Hematopoietic multipotent progenitor cell (in vitro differentiated cells): ENCODE measurements at places on chromosomes 5 and 9.

DNA sequence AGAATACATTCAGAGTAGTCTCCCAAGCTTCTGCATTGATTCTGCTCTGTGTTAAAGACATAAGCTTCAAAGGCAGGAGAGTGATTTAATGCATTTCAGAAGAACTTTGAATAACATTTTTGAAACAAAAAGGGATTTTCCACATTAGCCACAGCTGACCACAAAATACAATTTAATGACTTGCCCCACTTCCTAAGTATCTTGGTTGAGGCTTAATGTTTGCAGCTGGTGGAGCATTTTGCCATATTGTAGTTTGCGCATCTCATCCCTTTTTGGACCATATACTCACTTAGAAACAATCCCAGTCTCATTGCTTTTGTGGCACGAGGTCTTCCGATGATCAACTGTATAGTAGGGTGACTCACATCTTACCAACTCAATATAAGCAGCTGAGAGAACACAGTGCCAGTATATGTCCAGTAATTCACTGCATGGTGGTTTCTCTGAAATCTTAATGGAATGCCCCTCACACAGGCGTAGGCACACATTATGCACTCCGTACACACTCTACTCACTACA is 455.8 kb upstream of the PTGER4 start:
- DNase-seq: peak; percentile 40

DNA sequence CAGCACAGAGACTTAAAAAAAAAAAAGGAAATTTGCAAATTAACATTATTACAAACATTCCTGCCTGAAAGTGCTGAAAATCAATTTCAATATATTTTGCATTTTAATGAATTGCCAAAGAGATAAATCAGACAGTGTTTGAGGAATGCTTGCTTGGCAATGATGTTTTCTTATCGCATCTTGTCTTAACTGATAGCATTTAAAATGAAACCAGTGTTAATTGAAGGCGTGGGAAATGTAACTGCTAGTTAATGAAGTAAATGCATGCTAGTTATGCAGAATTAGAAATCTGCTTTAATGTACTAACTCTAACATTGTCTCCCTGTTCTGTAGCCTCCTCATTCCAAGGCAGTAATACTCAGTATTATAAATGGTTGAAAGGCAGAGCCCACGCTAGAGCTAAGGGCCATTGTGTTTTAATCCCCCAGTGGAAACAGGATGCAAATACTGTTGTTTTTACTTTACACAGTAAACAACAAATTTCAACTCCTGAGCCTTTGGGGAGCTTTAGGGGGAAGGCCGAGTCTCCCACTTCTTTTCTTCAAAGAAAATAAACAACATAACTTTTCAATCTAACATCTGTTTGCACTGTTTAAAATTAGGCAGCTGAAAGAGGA is 586.9 kb downstream of the TLE4 start:
- DNase-seq: no peak

DNA sequence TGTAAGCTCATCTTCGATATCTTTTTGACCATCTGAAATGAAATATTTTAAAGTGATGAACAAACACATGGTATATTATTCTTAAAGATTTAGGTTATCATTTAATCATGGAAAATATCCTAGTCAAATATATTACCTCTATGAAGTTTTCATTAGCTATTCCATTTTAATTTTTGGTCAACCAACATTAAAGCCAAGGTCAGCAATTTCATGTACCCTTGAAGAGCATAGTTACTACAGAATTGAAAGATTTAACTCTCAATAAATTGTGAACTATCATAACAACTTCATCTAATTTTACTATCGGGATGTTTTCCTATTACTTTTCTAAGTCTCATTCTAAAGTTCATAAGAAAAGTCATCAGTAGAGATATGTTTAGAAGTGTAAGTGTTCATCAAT is 492.6 kb downstream of the CTNND2 start:
- no peak for DNase-seq

- DNase-seq: no peak
Observed at GRCh38 chr5:151954255-151954654, 29.6 kb upstream of the GLRA1 start.

GRCh38 chr9:113543982-113544303 is 80.4 kb downstream of the RGS3 start:
- no peak for DNase-seq

DNA sequence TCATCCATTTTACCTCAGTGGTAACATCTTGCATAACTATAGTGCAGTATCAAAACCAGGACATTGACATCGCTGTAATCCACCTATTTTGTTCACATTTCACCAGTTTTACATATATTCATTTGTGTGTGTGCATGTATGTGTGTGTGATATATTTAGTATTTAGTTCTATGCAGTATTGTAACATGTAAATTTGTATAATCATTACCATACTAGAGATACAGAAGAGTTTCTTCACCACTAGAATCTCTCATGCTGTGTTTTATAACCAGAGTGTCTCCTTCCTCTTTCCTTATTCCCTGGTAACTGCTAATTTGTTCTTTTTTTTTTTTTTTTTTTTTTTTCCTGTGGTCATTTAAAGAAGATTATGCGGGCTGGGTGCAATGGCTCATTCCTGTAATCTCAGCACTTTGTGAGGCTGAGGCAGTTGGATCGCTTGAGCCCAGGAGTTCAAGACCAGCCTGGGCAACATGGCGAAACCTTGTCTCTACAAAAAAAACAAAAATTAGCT is 11.0 kb downstream of the RASA1 start:
- no peak for DNase-seq

DNA sequence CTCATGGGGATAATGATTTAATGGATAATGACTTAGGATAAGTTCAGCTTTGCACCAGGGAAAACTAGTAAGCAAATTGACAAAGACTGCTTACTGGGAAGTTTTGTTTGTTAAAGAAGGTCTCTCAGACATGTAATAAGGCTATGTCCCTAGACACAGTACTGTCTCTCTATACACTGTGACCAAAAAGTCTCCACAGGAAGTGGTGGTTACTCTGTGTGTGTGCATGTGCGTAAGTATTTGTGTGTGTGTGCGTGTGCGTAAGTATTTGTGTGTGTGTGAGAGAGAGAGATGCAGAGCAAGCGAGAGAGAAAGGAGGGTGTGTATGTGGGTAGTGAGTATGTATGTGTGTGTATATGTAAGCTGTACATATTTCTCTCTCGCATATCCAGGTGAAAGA is 229.6 kb downstream of the GLIS3 start:
- DNase-seq: no peak

- no peak for DNase-seq
Observed at GRCh38 chr9:113930390-113930783, 54.3 kb downstream of the ZNF618 start.

DNA sequence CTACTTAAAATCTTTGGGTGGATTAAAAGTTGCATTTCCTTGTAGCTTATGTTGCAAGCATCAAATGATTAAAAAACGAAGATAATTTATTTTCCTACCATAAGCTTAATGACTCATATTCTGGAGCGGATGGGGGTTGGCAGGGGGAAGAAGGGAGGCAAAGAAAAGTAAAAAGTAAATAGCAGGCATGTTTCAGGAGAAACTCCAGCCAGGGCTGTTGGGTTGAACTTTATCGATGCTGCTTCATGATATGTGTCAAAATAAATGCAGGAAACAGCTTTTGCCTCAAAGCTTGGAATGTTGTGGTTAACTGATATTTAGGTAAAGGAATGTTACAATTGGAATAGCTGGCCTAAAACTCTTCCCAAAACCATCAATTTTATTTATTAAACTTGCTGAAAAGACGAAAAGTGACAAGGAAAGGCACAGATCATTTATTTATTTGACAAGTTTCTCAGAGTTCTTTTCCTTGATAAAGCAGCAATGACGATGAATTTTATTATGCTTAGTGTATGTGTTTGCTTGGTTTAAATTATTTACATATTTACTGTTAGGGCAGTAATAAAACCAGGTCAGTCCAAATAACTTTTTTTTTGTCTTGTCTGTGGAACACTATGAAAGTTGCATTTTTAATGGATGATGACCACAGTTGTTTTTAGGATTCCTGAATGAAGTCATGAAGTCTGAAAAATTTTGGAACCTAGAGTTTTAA is 177.9 kb downstream of the PCSK1 start:
- no peak for DNase-seq

DNA sequence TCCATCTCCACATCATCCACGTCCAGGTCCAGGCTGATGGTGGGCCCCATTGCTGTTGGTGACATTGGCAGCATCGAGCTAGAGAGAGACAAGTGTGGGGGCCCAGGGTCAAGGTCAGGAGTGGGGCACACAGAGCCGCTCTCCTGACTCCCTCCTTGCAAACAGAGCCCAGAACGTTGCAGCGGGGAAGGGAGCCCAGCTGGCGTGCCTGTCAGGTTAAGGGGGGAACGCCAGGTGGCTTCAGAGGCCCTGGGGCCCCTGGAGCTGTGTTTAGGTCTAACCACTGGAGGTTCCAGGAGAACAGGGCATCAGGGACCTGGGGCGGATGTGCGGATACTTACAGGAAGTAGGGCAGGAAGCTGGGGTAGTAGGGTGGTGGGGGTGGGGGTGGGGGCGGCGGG is 7.5 kb downstream of the RNF44 start:
- DNase-seq: no peak

DNA sequence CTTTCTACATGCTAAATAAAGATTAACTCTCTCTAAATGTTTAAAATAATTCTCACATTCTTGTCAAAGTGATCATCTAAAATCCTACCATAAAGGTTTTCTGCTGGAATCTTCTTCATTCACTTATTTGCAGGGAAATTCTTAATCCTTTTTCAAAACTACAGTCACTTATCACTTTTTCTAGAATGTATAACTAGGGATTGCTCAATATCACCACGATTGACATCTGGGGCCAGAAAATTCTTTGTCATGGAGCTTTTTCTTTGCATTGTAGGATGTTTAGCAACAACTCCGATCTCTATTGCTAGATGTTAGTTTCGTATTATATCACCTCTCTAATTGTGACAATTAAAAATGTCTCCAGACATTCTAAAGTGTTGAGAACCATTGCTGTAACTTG is 344.9 kb upstream of the PIK3R1 start:
- no peak for DNase-seq

GRCh38 chr5:123875561-123876275 is 363.7 kb downstream of the CSNK1G3 start:
- no peak for DNase-seq

DNA sequence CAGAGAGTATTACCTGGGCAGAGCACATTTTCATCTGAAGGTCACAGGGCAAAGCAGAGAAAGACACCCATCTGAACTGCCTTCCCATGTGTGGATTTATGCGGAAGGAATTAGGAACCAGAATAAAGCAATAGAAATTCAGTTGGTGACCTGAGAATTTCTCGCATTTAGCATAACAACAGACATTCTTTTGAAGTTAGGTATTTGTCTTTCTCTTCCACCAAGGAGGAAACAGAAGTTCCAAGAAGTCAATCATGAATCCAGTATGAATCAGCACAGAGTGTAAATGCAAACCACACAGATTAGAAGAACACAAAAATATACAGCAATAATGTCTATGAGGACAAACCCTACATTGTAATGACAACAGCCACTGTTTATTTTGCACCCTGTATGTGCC is 515.2 kb upstream of the BRINP1 start:
- no peak for DNase-seq

DNA sequence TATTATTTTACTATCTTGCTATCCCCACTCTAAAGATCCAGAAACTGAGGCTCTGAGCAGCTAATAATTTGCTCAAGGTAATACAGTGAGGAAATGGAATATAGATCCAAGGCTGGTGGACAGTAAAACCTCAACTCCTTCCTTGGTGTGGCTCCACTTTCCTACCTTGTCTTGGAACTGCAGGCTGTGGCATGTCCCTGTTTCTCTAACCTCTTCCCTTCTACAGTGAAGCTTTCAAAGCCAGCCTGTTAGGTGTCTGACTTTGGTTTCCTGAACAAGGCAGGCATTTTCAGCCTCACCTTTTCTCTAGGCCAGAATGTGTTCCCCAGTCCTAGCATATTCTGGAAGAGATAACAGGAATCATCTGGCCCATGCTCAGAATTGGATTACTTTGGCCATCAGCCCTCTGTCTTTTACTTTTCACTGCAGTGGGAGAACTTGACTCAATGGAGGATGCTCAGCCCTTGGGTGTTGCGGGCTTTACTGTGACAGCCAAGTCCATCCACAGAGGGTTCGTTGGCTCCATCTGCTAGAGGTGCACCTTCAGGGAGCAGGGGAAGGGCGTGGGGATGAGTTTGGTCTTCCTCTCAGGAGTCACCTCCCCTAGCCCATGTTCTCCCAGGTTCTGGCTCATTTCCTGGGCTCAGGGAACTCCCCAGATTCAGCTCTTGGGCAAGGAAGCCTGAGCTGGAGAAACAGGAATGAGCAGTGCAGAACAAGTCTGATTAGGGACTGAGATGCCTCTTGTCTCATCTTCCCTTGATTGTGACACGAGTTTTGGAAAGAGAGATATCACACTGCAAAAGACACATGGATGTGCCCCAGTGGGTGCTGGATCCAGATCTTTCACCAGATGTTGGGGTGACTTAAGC is 1.1 kb downstream of the NIPAL4 start:
- no peak for DNase-seq

GRCh38 chr9:86854898-86855523 is 92.3 kb downstream of the GAS1 start:
- DNase-seq: no peak

GRCh38 chr9:98085944-98086343 is 29.4 kb downstream of the NANS start:
- DNase-seq: no peak

DNA sequence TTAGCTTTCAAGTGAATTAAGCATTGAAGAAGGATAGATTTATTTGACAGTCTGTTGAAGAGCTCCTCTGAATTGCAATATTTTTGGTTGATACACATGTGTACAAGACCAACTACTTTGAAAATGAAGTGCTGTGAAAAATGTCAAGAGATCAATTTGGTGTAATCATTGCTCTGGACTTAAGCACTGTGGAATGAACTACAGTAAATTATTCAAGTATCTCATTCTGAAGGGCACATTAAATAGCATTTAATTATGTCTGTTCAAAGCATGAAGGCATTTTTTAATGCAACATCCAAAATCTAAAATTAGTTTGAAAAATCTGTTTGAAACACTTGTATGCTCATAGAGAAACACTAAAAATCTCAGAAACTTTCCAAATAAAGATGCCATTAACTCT is 107.5 kb downstream of the CDH18 start:
- DNase-seq: no peak

GRCh38 chr9:34171753-34172535 is 6.9 kb upstream of the UBAP1 start:
- peak; percentile 68 for DNase-seq

GRCh38 chr5:149113669-149114068 is 27.6 kb upstream of the ABLIM3 start:
- no peak for DNase-seq

DNA sequence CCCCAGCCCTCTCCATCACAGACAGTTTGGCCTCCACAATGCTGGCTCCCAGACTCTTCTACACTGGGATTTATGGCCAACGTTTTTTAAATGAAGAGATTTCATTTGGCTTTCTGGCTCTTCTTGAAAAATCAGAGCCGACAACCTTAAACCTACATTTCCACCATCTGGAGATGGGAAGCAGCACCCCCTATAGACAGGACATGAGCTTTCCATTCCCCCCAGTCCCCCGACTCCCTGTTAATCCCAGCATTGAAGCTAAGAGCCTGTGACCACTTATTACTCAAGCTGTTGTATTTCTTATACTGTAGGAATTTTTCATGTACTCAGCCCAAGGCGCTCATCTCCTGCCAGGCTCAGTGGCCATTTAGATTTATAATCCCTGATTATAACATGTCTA is 34.0 kb upstream of the AFAP1L1 start:
- DNase-seq: no peak

GRCh38 chr9:124300312-124300711 is 42.6 kb downstream of the NEK6 start:
- DNase-seq: no peak
